Stimulated activated CD4-positive, alpha-beta T cell treated with anti-CD3 and anti-CD28 coated beads, Interleukin-1b, Interleukin-23, amount 100 ng/mL, for 1 hour (primary cell): ENCODE measurements at places on chromosomes 7 and 10.

- no peak for DNase-seq
Observed at GRCh38 chr10:132658546-132659205, 121.1 kb downstream of the INPP5A start.

GRCh38 chr7:158424011-158424410, 163.6 kb downstream of the PTPRN2 start:
- DNase-seq, result no peak

DNA sequence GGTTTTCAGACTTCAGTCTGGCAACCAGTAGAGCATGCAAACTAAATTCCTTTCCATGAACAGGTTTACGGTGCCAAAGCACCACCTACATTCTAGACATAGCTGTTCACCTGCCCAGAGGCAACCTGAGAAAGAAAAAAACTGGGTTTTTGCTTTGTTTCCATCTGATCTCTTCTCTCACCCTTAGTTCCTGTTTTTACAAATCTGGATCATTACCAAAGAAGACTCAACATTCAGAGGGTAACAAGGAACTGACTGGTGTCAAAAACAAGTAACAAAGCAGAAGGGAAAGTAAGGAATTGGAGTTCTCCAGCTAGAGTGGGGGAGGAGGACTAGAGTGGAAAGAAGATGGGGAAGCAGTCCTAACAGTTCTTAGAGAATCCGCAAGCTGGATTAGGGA, 36.4 kb downstream of the CPVL start:
- no peak for DNase-seq

DNA sequence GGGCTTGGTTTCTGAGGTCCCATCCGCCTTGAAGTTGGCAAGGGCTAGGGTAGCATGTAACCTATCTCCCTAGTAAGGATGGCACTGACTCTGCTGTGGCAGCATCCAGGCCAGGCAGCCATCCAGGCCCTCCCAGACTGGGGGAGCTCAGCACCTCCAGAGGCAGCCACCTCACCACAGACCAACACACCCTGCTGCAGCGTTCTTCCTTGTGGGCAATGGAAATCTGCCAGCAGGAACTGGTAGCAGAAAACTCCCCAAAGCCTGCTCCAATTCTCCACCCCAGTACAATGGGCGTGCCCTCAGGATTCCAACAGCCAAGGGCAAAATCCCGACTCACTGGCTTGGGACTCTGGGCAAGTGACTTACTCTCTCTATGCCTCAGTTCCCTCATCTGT, 27.5 kb downstream of the DLG5 start:
- no peak for DNase-seq

- no peak for DNase-seq
Observed at GRCh38 chr7:27199849-27200760, at the start of gene HOXA13. Gene HOXA13 (minus strand): TSS chr7:27200091. CDS start chr7:27200077, 14 bp downstream.

- no peak for DNase-seq
Observed at GRCh38 chr7:5702876-5703571, 78.4 kb downstream of the RNF216 start.

DNA sequence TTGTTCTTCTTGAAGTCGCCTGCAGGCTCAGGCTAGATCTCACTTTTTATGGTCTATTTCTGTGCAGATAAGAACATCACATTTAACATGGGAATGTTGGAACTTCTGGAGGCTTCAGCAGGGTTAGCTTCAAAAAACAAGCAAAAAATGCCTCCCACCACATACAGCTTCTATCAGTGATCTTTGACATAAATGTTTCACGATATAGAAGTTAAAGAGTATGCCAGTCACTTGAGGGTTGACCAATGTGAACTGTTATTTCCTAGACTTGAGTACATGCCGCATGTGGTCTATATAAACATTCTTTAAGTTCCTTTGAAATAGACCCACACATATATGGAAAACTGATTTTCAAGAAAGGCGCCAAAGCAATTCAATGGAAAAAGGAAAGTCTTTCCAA, 219.2 kb upstream of the KLF14 start:
- no peak for DNase-seq

GRCh38 chr10:99661377-99661763, 2.1 kb downstream of the ENTPD7 start:
- DNase-seq, result no peak

- DNase-seq, result no peak
Observed at GRCh38 chr7:121505021-121505420, 108.9 kb upstream of the FAM3C start.

DNA sequence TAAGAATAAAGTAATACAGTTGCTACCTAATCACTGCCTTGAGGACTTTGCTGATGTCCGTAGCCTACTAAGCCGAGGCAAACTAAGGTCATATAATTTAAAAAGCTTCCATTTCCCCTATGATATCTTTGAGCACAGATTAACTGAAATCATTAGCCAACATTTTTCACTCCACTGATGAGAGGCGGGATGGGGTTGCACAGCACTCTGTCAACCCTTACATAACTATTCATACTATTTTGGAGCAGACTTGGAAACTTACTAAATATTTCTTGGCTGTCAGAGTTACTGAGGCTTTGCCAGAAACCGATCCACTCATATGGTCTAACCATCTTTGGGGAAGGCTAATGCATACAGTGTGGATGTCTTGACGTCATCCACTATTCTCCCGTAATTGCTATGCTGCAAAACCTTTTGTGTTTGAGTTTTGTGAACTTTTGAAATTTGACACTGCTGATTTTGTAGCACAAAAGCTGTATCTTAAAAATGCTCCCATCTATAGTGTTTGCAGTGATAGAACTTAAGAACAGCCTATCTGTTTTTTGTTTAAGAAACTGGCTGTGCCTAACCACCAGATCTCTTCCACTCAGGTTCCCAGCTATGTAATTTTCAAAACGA, 248.7 kb downstream of the TSPAN12 start:
- DNase-seq, result no peak

DNA sequence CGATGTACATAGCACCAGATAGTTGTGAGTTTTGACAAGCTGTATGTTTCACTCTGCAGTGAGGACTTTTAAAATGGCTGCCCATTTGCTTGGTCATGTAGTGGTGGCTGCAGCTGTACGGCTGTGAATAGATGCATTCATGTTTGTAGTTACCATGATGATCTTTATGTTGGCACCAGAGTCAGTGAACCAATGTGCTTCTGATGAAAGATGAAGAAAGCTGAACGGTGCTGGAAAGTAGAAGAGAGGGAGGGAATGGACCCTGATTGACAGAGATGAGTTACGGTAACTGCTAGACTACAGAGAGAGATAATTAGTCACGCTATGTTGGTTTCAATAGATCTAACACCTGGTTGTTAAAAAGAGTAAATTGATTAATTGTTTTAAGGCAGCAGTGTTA, 256.8 kb downstream of the CELF2 start:
- DNase-seq, result no peak

DNA sequence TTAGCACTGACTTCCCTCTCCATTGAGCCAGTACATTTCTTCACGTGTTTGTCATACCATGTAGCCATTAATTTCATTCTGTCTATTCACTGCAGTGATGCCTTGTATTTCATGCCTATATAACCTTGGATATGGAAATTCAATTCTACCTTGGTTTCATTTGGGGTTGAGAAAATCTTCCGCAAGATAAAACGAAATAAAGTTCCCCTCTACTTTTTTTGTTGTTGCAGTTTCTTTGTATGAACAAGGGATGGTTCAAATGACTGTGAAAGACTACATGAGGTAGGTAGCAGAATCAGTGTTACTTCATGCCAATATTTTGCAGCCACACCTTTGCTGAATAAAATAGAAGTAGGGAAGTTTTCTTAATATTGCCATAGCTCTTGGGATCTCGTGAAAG, 55.6 kb downstream of the ITPRID1 start:
- DNase-seq, result no peak

DNA sequence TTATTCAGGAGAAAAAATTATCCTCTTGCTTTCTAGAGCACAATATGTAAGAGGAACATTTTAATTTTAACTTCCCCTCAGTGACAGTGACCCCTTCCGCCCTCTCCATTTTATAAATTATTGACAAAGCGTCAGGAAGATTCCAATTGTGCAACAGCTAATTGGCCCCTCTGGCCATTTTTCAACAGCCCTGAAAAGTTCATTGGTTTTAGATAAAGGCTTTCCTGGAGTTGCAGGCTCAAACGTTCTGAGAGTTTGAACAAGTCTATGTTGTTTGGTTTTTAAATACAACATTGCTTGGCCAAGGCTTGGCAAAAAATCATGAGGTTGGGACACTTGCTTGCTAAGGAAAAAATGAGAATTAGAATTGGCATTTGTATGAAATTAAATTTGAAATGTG, 422.2 kb upstream of the ANKRD30A start:
- DNase-seq, result no peak

DNA sequence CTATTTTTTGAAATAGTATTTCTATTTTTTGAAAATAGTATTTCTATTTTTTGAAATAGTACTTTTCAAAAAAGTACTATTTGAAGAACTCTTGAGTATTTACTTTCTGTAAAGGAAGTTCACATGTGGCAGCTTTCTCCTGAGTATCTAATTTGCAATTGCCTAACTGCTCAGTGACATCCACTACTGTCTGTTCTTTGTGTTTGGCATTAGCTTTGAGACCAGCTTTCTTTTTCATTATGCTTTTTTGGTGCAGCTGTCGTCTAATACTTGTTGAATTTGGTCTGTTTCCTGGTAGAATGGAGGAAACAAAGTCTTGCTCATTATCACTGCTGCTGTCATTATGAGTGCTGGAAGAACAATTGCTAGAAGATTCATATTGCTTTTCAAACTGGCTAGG, 99.1 kb downstream of the BMPR1A start:
- DNase-seq, result no peak

DNA sequence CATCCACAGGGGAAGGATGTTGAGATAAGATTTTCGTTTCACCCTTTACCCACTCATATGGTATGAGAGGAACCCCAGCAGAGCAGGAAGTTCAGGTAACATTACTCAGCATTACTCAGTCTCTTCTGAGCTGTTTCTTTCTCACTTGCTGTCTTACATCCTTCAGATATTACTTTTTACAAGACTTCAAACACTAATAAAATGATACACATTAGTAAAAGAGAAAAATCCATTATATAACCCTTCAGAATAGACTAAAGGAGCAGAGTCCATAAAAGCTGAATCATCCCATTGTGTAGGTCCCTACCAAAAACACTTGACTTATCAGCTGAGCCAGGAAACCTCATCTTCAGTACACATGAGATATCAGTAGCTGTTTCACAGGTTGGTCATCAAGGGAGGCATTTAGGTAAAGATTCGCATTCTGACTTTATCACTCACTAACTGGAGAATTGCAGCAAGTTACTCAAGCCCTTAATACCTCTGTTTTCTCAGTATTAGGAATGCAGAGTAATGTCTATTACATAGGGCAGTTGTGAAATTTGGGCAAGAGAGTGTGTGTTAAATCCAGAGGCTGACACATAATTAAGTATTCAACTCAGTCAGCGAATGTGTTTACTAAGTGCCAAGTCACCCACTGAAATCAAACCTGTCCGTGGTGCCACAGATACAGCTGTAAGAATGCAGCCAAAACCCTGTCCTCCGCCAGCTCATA, 44.7 kb downstream of the KLF6 start:
- DNase-seq, result no peak

DNA sequence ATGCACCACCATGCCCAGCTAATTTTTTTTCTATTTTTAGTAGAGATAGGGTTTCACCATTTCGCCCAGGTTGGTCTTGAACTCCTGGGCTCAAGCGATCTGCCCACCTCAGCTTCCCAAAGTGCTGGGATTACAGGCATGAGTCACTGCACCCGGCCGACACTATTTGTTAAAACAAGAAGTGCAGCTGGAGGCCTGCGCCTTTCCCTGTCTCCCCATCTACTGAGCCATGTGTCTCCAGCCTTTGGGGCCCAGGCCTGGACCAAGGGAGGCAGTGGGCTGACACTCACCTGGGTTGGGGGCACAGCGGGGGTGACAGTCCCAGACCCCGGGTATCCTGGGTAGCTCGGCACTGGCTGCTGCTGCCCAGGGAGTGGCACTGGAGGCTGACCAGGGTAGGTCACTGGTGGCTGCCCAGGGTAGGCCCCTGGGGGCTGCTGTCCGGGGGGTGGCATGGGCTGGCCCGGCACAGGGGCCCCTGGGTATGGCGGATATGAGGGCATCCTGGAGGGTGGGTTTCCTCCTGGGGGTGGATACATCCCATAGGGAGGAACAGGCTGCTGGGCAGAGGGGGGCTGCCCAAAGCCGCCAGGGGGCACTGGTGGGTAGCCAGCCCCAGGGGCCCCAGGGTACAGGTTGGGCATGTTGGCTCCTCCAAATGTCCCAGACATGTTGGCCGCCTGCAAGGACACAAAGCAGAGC, 36.3 kb downstream of the PLAC9 start:
- DNase-seq, result no peak
